ENCODE measurements at places on chromosomes 16 and 17.

- no peak for DNase-seq
Observed at GRCh38 chr16:84572096-84572495, 45.8 kb downstream of the COTL1 start.

GRCh38 chr17:14780097-14780651 lies 479.3 kb downstream of the HS3ST3B1 start:
- no peak for DNase-seq

DNA sequence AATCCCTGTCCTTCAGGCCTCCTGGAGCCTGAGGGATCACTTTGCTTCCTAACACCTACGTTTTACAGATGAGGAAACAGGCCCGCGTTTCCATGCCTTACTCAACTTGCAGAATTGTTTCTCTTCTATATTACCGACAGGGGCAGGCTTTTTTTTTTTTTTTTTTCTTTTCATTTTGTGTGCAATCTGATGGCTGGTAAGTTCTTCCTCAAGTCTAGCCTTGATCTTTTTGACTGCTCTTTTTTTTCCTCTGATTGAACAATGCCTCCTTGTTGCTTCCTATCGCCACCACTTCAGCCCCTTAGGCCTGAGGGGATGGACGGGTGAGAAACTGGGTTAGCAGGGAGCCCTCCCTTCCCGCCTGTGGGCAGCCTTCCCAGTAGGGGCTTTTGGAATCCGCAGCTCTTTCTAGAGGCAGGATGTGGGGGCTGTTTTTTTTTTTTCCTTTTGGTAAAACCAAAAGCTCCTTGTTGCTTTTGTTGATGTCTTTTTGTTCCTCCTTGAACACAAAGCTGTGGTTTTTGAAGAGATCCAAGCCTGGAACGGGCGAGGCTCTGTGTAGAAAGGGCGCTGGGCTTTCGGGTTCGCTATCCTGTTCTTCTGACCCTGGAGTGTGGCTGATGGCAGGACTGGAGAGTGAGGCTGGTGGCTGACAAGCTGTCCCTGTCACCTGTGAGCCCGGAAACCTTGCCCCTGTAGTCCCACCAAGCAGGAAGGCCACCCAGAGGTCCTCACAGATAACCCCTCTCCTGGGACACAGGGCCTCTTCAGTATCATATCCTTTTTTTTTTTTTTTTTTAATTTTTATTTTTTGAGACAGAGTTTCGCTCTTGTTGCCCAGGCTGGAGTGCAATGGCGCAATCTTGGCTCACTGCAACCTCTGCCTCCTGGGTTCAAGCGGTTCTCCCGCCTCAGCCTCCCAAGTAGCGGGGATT lies 14.0 kb downstream of the LASP1 start:
- DNase-seq, result no peak

- no peak for DNase-seq
Observed at GRCh38 chr17:252456-252855, 71.0 kb upstream of the DOC2B start.

DNA sequence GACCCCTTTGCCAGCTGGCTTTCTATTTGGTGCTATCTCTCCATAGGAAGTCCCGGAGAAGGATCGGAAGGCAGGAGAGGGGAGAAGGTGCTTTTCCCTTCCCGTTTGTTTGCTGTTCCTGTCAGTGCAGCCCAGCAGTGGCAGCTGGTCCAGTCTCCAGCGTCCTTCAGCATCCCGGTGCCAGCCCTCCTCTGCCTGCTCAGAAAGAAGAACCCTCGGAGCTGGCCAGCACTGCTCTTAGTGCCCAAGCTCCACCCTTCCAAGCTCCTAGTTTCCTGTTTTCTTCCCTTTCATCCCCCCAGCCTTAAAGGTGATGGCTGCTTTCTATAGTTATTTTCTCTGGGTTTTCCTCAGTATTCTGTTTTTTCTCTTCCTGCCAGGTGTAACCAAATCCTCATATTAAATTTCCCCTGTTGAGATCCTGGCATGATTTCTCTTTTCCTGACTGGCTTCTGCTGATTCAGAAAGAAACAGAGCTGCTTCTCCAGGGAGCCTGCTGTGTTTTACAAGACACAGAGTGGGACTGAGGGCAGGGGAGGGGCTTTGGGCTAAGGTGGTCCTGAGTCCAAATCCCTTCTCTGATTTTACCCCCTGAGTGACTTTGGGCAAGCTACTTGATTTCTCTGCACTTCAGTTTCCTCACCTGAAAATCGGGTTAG lies 186.8 kb downstream of the COPRS start:
- no peak for DNase-seq

DNA sequence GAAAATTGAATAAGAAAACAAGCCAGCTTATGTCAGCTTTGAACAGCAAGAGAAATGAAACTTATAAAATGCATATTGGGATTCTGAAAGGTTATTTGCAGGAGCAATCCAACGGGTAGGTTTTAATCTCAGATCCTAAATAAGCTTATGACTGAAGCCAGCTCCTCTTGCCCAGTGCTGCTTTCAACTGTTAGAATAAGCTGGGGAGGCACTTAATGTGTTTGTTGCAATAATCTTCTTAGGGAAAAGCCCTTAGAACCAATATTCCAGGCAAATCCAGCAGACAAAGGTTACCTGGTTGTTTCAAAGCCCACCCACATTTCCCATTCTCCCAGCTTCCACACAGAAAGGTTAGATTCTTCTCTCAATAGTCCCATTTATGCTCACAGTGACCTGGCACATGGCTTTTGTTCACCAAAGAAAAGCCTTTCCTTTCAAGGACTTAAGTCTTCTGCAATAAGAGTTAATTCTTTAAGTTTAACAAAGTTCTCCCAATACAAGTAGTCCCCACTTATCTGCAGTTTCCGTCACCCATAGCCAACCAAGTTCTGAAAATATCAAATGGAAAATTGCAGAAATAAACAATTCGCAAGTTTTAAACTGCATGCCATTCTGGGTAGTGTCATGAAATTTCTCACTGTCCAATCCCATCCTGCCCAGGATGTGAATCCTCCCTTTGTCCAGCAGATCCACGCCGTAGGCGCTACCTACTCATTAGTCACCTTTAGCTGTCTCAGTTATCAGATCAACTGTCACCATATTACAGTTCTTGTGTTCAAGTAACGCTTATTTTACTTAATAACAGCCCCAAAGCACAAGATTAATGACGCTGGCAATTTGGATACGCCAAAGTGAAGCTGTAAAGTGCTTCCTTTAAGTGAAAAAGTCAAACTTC lies 5.9 kb downstream of the TEX2 start:
- DNase-seq, result no peak

DNA sequence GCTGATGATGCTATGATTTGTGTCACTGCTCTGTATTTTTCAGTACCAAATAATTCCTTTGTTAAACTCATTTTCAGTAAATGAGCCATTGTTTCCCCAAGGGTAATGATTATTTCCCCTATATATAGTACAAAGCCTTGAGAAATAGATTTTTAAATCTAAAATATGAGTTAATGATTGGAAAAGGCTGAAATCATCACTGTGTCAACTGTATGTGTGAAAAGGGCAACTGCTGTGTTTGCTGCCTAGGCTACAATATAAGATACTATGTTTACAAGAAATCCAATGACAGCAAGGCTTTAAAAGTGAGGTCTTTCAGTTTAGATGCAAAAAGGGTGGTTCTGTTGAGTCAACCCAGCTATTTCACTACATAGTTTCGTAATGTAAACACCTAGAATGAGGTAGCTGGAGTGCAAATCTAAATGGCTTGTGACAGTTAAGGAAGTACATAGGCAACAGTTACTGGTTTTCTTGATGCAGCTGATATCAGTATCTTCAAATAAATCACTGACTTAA lies 15.3 kb downstream of the NLK start:
- DNase-seq, result no peak

DNA sequence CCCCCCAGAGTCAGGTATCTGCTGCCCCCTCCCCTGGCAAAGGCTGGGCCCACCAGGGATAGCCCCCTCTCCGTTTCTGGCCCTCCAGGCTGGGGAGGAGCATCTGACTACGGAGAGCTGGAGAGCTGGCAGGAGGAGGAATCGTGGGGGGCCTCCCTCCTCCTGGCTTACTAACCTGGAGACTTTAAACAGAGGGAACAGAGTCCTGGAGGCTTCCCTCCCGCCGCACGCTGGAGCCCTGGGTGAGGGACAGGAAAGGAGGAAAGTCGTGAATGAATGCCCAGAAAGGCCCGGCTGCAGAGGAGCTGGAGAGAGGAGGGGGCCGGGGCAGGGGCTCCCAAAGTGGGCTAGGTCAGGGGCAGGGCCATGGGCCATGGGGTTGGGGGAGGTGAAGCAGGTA lies 9.9 kb downstream of the SRCIN1 start:
- DNase-seq, result no peak

GRCh38 chr17:48542114-48542656 lies 2.7 kb downstream of the HOXB2 start:
- DNase-seq, result no peak

- no peak for DNase-seq
Observed at GRCh38 chr16:86984991-86985647, 332.1 kb downstream of the C16orf95 start.

- no peak for DNase-seq
Observed at GRCh38 chr17:77598241-77598620, 360.3 kb upstream of the TNRC6C start.

DNA sequence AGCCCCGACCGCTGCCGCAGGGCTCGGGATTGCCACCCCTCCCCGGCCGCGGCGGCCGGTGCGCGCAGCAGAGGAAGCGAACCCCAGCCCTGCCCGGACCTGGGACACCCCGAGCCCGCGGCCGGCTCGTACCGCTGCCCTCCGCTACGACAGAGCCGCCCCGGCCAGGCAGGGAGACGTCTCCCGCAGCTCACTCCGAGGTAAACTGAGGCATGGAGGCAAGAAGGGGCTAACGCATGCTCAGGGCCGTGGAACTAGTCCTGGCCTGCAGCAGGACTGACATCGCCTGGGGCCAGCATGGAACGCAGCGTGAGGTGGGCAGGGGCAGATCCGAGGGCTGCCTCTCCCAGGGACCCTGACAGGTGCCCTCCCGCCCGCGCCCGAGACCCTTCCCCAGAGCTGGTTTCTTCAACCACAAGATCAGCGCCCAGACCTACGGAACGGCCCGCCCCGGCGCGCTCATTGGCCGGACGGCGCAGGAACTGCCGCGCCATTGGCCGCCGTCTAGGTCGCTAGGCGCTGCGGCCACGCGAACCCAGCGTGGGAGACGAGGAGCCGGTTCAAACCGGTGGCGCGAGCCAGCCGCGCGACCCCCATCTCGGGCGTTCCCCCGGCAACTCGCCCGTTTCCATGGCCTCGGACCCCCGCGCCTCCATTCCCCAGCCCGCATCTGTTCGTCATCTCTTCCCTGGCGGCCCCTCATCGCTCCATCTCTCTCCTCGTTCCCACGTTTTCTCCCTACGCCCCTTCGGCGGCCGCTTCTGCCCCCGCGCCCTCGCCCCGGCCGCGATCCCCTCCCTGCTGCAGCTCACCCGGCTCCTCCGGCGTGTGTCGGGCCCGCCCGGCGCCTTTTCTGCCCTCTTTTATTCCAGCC lies at the start of gene SLC43A2:
Gene SLC43A2 (minus strand): TSS at position 853 of the 874 bp plus-strand sequence. CDS start 960 bp downstream, outside the sequence.
- no peak for DNase-seq

- no peak for DNase-seq
Observed at GRCh38 chr16:64094992-64095634, 1026.8 kb downstream of the CDH11 start.

GRCh38 chr17:60106340-60107059 lies 27.8 kb upstream of the HEATR6 start:
- DNase-seq, result peak; percentile 47

- no peak for DNase-seq
Observed at GRCh38 chr16:56057151-56057550, 134.1 kb upstream of the GNAO1 start.

DNA sequence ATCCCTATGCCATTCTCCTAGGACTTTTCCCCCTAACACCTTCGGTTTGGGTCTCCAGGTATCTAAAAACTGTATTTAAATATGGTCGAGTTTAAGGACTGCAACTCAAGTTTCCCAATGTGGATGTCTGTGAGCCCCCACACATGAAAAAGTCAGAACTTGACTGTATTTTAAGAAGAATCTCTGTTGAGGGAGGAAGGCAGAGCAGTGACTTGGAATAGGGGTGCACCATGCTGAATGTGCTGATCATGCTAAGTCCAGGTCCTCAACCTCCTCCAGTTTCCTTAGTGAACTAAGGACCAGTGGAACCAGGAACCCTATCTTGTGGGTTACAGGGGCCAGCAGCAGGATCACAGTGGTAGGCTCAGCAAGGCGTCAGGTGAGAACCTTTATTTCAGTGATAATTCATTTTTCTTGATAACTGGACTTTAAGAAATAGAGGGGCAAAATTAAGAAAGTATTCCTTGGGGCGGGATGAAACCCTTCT lies 19.5 kb downstream of the GRB7 start:
- no peak for DNase-seq

DNA sequence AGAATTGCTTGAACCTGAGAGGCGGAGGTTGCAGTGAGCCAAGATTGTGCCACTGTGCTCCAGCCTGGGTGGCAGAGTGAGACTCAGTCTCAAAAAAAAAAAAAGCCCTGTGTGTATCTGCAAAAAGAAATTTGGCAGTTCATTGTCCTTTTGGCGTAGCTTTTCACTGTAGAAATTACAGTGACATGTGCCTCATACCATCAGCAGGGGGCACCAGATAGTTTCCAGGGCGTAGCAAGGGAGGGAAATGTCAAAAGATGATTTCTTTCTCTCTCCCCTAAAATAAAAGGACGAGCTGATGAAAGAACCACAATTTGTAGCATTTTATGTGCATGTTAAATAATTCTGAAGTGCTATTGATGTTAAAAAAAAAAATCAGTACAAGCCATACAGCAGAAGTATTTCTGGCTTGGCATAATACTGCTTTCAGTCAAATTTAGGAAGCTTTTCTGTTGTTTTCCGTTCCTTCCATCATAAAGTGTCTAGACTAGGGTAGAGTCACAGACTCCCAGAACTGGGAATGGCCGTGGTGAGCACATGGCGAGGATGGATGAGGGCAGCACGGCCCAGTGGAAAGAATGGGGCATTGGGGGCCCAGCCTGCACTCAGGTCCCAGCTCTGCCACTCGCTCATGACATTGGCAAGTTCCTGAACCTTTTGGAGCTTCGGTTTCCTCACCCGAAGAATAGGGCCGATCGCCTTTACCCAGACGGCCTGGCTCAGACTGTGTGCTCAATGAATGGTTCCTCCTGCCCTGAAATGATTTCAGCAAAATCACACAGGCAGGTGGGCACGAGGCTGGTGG lies 59.8 kb upstream of the RPH3AL start:
- no peak for DNase-seq

GRCh38 chr17:39002991-39003715 lies 36.0 kb upstream of the FBXO47 start:
- DNase-seq, result peak; percentile 91

DNA sequence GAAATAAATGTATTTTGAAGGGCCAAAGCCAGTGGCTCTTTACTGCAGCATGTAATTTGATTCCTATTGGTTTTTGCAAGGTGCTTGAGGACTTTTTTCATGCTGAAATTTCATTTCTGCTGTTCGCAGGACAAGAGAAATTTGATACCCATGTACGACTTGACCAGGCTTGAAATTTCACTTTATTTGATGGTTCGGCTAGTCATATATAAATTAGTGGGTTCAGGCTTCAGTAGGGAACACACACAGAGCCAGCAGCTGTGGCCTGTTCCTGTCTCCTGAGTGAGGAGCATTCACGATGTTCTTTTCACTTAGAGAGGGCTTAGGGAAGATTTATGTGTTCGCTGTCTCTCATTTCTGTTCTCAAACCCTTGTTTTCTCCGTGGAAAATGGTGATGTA lies 258.4 kb upstream of the CACNG5 start:
- DNase-seq, result no peak

GRCh38 chr16:14146445-14146844 lies 75.3 kb downstream of the MRTFB start:
- DNase-seq, result no peak

GRCh38 chr16:1182950-1183907 lies 30.3 kb downstream of the CACNA1H start:
- DNase-seq, result no peak

- no peak for DNase-seq
Observed at GRCh38 chr16:80174416-80174815, 366.4 kb upstream of the DYNLRB2 start.

- no peak for DNase-seq
Observed at GRCh38 chr17:40511136-40511535, 9.7 kb upstream of the TNS4 start.

- DNase-seq, result no peak
Observed at GRCh38 chr16:15768201-15768600, 88.6 kb downstream of the MYH11 start.
